ENCODE measurements at places on chromosomes 1 and 21.

DNA sequence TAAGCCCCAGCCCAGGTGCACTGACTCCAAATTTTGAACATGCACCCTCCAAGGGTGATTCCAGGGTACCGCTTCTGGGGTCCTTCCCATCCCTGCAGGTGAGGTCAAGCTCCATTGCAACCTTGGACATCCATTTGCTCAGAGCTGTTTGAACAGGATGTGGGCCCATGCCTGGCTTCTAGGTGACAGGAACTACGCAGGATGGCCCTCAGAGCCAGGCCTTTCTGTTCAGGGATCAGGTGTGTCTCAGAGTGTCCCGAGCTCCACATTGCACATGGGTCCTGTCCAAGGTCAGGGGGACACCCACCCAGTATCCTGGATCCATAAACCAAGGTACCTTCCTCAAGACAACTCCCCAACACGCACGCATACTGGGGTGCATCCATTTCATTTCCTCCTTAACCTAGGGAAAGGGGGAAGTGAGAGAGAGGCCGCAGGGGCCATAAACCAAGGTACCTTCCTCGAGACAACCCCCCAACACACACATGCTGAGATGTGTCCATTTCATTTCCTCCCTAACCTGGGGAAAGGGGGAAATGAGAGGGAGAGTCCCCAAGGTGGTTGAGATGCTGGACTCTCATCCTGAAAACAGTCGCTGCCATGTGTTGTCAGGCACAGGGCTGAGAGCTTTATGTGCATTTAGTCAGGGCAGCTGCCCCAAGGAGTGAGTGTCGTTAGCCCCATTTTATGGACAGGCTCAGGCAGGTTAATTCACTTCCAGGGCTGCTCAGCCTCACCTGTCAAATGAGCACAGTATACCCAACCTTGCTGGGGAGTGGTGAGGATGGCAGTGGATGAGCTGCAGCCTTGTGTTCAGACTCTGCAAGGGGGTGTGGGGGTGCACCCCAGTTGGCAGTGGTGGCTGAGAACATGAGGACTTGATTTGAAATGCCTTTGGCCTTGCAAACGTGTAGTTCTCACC is 2.1 kb downstream of the SLC66A1 start:
- no peak for DNase-seq

DNA sequence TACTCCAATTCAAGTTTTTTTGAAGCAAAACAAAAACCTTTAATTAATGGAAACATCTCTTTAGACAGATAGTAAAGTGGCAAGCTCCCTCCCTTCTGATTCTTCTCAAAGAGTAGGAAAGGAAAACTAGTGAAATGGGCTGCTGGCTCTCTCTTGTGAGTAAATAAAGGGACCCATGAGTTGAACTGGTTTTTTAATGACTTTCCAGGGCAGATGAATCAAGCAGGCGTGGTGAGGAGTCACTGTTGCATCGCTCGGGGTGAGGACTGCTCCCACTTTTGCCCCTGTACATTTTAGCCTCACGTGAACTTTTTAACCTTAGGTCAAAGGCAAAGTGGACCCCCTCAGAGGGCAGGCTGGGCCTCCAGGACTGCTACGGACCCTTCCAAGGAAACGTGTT is 64.8 kb downstream of the ABCA4 start:
- DNase-seq: no peak

DNA sequence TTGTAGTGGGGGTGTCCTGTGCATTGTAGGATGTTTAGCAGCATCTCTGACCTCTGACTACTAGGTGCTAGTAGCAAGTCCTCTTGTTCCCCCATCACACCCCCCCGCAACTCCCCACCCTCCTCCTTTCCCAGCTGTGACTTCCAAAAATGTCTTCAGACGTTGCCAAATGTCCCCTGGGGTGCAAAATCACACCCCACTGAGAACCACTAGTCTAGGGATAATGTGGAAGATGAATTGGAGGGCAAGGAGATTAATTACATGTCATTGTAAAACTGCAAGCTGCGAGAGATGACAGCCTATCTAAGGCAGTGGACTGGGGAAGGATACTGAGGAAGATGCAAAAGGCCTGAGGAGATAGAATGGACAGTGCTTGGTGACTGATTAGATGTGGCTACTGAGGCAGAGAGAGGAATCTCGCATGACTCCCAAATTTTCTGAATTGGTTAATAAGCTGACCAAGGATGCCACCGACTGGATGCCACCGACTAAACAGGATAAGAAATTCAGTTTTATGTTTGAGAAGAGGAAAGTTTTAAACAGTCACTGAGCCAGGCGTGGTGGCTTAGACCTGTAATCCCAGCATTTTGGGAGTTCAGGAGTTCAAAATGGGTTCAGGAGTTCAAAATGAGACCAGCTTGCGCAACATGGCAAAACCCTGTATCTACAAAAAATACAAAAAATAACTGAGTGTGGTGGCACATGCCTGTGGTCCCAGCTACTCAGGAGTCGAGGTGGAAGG is 3.1 kb upstream of the JAK1 start:
- no peak for DNase-seq

- no peak for DNase-seq
Measured at GRCh38 chr1:106217765-106218164, 838.7 kb upstream of the PRMT6 start.

- no peak for DNase-seq
Measured at GRCh38 chr21:34969423-34970166, 79.5 kb downstream of the RUNX1 start.

DNA sequence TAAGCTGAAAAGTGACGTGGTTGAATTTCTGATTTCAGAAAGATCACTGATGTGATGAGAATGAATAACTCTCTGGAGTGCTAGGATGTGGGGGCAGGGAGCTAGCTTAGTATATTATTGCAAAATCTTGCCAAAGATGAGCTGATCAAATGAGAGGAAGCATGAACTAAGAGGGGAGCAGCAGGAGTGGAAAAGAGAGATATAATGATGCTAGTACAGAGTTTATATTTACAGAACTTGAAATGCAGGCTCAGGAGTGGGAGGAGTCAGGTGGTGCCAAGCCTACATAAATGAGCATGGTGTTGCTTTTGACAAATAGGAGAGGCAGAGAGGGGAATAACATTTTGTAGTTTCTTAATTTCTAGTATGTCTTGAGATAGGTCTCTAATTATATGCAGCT is 38.1 kb upstream of the NBL1 start:
- no peak for DNase-seq

- DNase-seq: no peak
Measured at GRCh38 chr1:182383037-182383661, 8.4 kb downstream of the GLUL start.

DNA sequence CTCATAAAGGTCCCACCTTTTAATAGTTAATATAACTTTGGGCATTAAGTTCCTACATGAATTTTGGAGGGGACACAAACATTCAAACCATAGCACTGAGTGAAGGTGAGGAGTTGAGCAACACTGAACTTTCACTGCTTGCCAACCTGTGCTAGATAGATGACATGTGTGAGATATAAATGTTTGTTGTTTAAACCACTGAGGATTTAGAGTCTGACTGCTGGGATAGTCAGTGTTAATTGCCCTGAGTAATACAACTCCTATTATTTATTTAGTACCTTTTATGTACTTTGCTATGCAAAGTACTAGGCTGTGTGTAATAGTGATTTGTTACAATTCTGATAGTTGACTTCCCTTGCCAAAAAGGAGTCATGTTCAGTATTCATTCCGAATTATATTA is 32.4 kb upstream of the SLC16A1 start:
- DNase-seq: no peak

GRCh38 chr1:33299461-33300155 is 21.3 kb downstream of the A3GALT2 start:
- no peak for DNase-seq

Measured in activated T-helper 1 cell treated with Interleukin-2 at 50 U/mL for 16 hours (primary cell).